Keratinocyte (primary cell): ENCODE measurements at places on chromosomes 7 and 10. TPM values are rescaled to one million over a fixed set of nuclear protein-coding genes. Genes with fewer than 3 reads are reported as not detected.

HHEX gene
- not detected in 3 replicates for polyA plus RNA-seq

GPR158 gene
- not detected in 3 replicates for polyA plus RNA-seq

DNA sequence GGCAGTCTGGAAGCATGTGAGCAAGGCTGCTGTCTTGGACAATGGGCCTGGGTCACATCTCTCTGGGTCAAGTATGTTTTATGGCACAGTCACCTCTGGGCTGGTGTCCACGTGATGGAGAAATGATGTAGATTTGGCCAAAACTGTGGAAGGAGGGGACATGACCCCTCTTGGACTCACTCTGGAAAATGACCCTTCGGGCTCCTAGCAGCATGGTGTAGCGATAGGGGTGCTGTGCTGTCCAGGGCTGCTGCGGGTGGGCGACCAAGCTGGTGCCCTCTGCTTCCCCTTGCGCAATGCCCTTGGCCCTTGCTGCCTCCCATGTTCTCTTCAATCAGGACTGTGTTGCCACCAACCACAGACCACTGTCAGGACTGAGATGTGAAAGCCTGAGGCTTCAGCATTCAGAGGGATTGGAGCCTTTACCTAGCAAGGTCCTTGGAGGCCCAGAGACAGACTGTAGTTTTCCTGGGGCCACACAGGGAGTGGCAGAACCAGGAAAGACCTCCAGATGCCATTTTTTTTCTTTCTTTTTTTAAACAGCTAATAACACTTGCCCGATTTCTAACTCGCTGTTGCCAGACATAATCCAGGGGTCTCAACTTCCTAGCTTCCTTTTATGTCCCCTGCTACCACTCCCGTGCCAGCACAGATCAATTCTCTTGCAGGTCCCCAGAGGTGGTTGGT is 6.1 kb downstream of the CYP26A1 start:
- DNase-seq: no peak

GRCh38 chr7:149714910-149715471 is 58.4 kb downstream of the ZNF467 start:
- no peak for DNase-seq

- no peak for DNase-seq
These were observed 71.9 kb downstream of the WIPF3 start for GRCh38 chr7:29878081-29878688.

HSPB1 gene
- polyA plus RNA-seq: 460 to 1,644 TPM (median 478 TPM) in 3 replicates

GRCh38 chr10:132422903-132423825 is 26.2 kb downstream of the PWWP2B start:
- no peak for DNase-seq

- no peak for DNase-seq
These were observed 29.6 kb downstream of the MAD1L1 start for GRCh38 chr7:2202901-2203765.

PNLIPRP2 gene
- not detected in 3 replicates for polyA plus RNA-seq

RBM20 gene
- polyA plus RNA-seq: 0.01 to 0.04 TPM (median 0.01 TPM) in 3 replicates

DNA sequence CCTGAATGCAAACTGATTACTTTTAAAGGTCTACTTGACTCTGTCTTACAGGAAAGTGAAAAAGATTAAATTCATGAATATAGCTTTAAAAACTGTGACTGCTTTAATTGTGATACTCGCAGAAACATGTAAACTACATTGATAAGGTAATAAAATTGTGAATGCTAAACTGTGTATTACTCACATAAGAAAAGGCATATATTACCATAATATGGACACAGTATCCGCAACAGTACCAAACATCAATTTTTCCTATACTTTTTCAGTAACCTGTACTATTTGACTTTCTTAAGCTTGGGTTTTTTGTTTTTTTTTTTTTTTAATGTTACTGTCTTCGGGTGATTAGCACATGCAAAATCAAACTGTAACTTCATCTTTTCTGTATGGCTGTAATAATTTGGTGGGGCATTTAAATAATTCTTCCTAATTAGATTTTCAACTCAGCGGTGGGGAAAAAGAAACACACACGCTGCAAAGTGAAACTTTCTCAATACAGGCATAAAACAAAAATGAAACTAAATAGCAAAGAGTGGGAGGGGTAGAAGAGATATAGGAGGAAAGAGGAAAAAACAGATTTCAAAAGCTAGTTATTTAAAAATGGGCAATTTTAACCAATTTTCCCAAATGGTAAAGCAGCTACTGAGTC is 23.2 kb downstream of the NT5C3A start:
- no peak for DNase-seq

DNA sequence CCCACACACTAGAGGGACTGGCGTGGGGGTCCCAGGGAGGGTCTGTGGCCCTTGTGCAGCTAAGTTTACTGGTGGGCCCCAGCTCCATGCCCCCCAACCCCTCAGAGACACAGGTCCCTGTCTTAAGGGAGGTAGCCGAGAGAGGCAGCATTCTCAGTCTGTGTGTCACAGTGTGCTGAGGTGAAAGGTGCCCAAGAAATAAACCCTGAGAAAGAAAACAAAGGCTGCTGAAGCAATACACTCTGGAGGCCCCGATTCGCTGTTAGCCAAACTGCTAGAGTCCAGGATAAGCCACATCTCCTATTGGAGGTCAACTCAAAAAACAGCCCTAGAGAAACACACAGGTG is 28.6 kb upstream of the NDST2 start:
- DNase-seq: no peak

ANKRD16 gene
- polyA plus RNA-seq: 5.4 to 6.2 TPM (median 6.0 TPM) in 3 replicates

- no peak for DNase-seq
These were observed 78.5 kb downstream of the ETV1 start for GRCh38 chr7:13910805-13911551.

- DNase-seq: no peak
These were observed 350.1 kb downstream of the ETV1 start for GRCh38 chr7:13639396-13639795.

GRCh38 chr10:45379891-45380540 is 6.0 kb downstream of the ALOX5 start:
- no peak for DNase-seq

AMPH gene
- 0.06 TPM in 1 of 3 replicates, not detected in the others for polyA plus RNA-seq

DNA sequence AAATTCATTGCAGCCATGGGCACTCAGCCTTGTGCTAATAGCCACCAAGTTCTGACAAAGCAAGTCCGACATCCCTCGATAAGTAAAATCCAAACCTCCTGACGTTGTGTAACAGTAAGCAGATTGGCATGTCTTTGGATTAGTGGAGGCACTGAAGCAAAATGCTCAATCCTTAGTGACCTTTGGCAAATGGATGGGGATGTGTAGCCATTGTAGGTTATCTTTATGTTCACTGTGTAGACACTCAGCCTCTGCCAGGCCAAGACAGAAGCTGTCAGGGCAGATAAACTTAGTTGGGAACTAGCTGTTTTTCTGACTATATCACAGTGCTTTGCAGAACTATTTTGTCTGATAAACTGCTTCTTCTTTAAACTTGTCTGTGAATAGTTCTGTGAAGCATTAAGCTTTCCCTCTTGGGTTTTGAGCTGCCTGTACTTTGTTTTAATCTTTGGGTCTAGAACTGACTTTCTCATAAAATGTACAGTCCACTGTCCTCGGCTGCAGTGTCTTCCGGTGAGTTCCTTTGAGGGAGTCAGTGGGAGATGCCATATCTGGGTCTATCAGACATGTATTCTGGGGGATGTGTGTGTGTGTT is 220.8 kb downstream of the LRMDA start:
- no peak for DNase-seq

MNX1 gene
- polyA plus RNA-seq: 0.02 TPM in 1 of 3 replicates, not detected in the others

GRCh38 chr10:49367600-49367999 is 28.3 kb downstream of the DRGX start:
- no peak for DNase-seq

DNA sequence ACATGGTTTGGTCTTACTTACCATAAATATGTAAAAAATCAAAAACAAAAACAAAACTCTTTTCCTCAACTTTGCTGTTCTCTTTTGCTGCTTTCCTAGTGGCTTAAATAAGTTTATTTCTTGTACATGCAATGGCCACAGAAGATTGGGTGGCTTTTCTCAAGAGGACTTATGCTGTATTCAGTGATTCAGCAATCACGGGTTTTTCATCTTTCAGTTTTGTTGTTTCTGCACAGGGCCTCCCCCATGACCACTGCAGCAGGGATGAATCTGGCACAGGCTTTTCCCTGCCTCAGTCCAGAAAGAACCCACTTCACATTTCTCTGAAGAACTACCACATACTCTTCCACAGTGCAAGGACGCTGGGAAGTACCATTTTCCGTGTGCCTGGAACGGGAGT is 355.0 kb downstream of the RNLS start:
- no peak for DNase-seq
